ENCODE measurements at places on chromosomes 16 and 17. TPM values are rescaled to one million over a fixed set of nuclear protein-coding genes. Genes with fewer than 3 reads are reported as not detected.

Gene ABHD15
- total RNA-seq = 10.4 TPM

Gene AARS1
- total RNA-seq = 109 TPM

Gene MEIOC
- not detected for total RNA-seq

Gene ZDHHC7
- 55.3 TPM for total RNA-seq

Gene MTSS2
- 81.6 TPM for total RNA-seq

DNA sequence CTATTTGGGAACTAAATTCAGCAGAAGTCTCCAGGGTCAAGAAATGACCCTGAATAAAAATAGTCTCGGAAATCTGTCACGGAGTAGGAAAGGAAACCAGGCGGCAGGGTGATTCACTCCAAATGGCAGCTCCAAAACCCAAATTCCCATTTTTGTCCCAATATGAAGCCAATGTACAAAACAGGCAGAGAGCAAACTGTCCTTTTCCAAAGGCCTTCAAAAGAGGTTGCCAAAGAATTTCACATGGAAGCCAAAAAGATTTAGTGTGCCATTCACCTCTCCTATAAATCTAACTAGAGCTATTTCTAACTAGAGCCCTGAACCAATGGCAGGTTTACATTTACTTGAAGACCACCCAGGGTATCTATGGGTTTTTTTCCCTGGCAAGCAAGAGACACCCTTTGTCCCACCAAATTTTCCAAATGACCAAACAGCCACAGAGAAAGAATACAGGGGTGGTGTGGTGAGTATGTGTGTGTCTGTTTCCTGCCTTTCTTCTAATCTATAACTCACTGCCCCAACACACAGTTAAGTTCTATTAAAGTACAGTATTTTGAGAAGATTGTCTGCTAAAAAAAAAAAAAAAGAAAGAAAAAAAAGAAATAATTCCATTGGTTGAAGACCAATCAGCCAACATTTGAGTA lies 6.8 kb downstream of the MYO1D start:
- no peaks in the 10 kb centered on the region for H3K27me3 ChIP-seq
- ATAC-seq = peak; percentile 73
- H3K27ac ChIP-seq = peak overlapping the region; percentile 46
- H3K36me3 ChIP-seq = no peaks in the 10 kb centered on the region
- no peaks in the 10 kb centered on the region for H3K4me1 ChIP-seq
- H3K4me3 ChIP-seq = no peak overlapping the region

GRCh38 chr17:46191322-46192188 lies 1.7 kb downstream of the KANSL1 start:
- no peaks in the 10 kb centered on the region for H3K36me3 ChIP-seq
- H3K4me1 ChIP-seq = peaks cover 33% of the 10 kb centered on the region
- no peak for ATAC-seq
- H3K4me3 ChIP-seq = peak overlapping the region; percentile 95

DNA sequence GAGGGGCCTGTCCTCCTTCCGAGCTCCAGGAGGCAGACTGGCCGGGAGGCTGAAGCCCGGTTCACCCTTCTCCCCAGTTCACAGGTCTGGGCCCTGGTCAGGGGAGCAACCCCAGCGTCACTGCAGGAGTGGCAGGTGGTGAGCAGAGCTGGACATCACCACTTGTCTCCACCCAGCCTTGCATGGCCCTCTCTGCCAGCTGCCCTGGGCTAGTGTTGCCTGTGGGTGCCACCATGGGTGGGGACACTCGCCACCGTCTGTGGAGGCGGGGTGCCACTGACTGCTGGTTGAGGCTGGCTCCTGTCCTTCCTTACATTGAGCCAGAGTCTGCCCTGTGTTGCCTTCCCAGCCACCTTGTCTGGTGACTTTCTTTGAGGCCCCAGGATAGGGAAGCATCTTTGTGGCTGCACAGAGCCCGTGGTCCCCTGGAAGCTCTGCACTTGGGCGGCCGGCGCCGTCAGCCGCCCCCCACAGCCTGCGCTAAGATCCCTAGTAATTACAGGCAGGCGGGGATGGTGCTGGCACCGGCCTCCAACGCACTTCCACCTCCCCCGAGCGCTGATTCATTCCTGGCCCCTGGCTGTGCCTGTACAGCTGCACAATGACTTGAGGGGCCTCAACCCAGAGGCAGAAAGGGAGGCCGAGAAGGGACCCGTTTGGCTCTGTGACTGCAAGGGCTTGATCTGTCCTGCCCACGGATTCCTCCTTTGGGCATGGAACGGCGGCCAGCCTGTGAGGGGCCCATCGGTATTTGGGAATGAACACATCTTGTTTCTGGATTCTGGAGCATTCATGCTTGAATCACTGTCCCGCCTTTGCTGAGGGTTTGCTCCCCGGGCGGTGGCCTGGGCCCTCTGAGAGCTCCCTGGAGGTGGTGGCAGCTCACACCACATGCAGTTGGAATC lies 5.2 kb downstream of the BAIAP2 start:
- H3K27me3 ChIP-seq = no peaks in the 10 kb centered on the region
- H3K36me3 ChIP-seq = no peaks in the 10 kb centered on the region
- no peak for ATAC-seq
- H3K27ac ChIP-seq = peak overlapping the region; percentile 19

- no peak overlapping the region for H3K4me3 ChIP-seq
- no peak for ATAC-seq
Observed at GRCh38 chr16:68128577-68129305, 43.6 kb downstream of the NFATC3 start.

- H3K4me1 ChIP-seq = peaks cover 23% of the 10 kb centered on the region
- H3K4me3 ChIP-seq = peak overlapping the region; percentile 59
- ATAC-seq = peak; percentile 51
- no peaks in the 10 kb centered on the region for H3K36me3 ChIP-seq
Observed at GRCh38 chr17:75130632-75131277, 787 bp downstream of the NT5C start.

DNA sequence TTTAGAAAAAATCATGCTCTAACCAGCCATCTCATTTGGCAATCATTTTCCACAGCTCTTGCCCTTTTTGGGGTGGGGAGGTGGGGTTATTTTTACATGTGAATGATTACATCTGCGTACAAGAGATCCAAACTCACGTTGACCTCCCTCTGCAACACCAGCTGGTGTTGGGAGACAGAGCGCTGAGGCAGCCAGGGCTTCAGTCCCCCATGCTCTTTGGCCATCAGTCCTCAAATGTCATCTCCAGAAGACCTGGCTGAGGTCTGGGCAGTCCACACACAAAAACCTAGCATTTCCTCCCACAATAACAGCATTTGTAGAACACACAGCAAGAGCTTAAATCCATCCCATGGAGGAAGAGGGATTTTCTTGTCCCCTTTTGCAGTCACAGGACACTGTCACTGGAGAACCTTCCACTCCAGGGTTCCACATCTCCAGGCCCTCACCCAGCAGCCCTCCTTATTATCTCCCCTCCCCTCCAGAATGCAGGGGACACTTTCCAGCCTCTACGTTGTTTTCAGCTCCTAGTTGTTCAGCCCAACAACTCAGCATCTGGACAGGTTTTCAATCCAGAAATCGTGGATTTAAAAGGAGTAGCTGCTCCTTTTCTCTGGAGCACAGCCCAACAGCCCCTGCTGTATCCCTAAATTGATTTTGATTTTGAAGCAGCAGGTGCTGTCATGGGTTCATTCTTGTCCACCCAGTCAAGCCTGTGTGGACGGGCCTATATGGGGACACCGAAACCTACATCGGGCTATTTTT lies 21.1 kb downstream of the MEOX1 start:
- H3K27me3 ChIP-seq = peaks cover 14% of the 10 kb centered on the region
- no peaks in the 10 kb centered on the region for H3K36me3 ChIP-seq
- peak overlapping the region; percentile 44 for H3K27ac ChIP-seq
- no peak overlapping the region for H3K4me3 ChIP-seq
- H3K4me1 ChIP-seq = no peaks in the 10 kb centered on the region
- ATAC-seq = no peak

DNA sequence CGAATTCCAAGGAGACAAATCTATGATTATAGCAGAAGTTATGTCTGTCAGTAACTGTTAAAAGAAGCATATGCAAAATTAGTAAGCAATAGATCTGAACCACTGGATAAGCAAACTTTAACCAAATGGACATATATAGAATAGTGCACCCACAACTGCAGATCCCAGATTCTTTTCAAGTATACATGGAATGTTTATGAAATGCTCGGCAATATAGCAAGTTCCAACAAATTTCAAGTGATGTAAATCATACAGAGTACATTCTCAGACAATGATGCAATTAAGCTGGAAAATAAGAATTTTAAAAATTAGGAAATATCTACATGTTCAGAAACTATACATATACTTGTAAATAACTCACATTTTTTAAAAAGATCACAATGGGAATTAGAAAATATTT lies 8.4 kb upstream of the HELZ start:
- H3K4me3 ChIP-seq = no peak overlapping the region
- no peak overlapping the region for H3K27ac ChIP-seq
- H3K4me1 ChIP-seq = no peaks in the 10 kb centered on the region
- no peaks in the 10 kb centered on the region for H3K27me3 ChIP-seq
- no peak for ATAC-seq

DNA sequence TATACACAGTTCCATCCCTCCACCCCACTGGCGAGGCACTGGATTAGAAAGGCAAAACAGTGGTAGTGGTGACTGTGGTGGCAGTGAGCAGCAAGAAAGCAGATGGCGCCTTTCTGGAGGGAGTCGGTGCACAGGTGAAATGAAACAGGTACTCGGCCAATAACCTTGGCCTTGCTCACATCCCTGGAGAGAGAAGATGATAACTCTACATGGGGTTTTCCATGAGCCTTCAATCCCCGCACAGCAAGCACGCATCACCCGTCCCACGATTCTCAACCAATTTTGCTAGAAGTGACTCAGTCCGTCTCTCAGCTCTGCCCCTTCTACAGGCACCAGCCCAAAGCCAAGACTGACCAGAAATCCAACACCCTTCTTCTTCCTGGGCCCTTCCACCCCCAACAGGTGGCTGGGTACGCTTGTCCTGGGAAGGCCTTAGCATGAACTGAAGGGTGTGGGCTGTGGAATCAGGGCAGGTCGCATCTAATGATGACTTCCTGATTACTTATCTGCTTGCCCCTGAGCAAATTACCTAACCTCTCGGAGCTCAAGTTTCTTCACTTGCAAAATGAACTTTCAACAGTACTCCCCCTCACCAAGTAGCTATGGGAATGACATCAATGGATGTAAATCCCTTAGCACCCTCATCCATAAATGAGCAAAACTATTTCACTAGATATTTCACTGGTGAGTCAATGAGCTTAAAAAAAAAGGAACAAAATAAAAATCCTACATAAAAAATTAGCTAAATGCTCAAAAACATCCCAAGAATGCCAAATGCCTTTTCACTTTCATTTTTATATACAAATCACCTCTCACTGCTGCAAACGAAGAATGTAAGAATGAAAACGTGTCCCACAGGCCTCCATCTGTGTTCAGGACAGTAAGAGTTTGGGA lies 18.0 kb downstream of the XPO6 start:
- no peaks in the 10 kb centered on the region for H3K27me3 ChIP-seq
- H3K4me1 ChIP-seq = no peaks in the 10 kb centered on the region
- no peak overlapping the region for H3K4me3 ChIP-seq
- peaks cover 4% of the 10 kb centered on the region for H3K36me3 ChIP-seq
- peak; percentile 36 for ATAC-seq
- H3K27ac ChIP-seq = peak overlapping the region; percentile 57

DNA sequence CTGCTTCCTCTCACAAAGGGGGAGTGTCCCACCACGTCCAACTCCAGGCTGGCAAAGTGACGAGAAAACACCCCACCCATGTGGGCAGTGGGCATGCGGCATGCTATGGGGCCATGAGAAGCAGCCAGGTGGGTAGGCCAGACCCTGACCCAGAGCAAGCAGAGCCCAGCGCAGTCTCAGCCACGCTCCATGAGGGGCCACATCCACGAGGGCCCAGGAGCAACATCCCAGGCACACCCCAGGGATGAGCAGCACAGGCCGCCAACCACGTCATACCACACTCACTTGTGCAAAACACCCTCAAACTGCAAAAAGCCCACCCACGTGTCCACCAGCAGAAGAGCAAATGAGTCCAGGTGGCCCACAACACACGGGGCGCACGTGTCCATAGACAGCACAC lies 117.0 kb downstream of the ZNF778 start:
- H3K27me3 ChIP-seq = no peaks in the 10 kb centered on the region
- no peak overlapping the region for H3K4me3 ChIP-seq
- no peak for ATAC-seq

DNA sequence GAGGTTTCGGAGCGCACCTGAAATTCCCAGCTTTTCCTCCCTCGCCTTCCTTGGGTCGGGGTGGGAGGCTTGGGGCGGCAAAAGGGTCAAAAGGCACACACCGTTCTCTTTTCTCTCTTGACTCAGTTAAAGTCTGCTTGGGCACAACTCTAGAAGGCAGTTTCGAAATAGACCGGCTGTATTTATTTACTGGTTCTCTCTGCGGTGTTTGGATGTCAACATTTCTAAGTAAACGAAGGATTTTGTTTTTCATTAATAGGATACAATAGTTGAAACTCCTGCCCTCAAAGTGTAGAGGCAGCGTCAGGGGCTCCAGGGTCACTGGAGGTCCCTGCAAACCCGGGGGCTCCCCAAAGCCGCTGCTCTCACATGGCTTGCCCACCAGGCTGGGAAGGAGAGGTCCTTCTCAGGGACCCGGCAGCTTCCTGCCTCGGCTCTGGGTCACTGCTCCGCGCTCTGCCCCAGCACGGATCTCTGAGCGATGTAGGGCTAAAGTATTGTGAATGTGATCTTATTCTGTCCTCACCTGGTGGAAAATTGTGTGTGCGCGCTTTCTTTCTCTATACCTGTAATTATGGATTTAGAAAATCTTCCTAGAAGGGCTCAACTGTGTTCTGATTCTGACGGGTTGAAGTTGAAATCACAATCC lies 952 bp downstream of the BMERB1 start:
- H3K4me1 ChIP-seq = no peaks in the 10 kb centered on the region
- ATAC-seq = no peak
- peak overlapping the region; percentile 92 for H3K27ac ChIP-seq
- H3K36me3 ChIP-seq = no peaks in the 10 kb centered on the region

Data from gastroesophageal sphincter (tissue), 4 donors.